ENCODE measurements at places on chromosomes 7 and 10. TPM values are rescaled to one million over a fixed set of nuclear protein-coding genes. Genes with fewer than 3 reads are reported as not detected.

TMEM196 gene
- not detected for polyA plus RNA-seq

DCLRE1C gene
- 2.7 TPM for polyA plus RNA-seq

CLDN3 gene
- polyA plus RNA-seq = not detected

NODAL gene
- polyA plus RNA-seq = not detected

All from adipose tissue (tissue), 3 donors.